ENCODE measurements at places on chromosomes 3 and 15. TPM values are rescaled to one million over a fixed set of nuclear protein-coding genes. Genes with fewer than 3 reads are reported as not detected.

Gene TMEM45A
- not detected for polyA plus RNA-seq

Gene ANKRD63
- polyA plus RNA-seq: not detected

Gene GJD2
- not detected for polyA plus RNA-seq

Gene GPR27
- 1.8 TPM for polyA plus RNA-seq

DNA sequence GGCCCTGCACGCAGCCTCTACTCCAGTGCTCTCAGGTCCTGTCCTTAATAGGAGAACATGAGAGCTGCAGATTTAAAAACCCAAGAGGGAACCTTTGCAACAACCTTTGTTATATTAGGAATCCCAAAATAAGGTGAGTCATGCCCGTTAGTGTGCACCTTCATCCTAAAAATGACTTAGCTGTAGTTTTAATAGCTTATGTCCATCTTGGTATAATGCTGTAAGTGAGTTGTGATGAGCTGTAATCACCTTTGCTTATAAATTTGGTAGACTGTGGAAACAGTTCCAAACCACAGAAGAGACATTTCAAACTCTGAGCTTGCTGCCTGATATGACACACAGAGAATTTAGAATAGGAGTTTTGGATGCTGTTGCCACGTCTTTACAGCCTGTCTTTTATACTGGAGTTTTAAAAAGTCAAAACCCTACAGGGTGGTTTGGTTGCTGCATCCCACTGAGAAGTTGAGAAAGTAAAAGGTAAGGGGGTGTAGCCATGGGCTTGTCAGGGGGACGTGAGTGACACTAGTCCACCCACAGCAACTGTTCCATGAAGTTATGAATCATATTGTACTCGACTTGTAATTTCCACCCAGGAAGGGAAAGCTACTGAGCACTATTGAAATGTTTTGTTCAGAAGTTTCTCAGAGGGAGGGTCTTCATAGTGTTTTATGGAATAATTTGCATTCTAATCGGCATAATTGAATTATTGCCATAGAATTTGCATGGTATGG lies 27.4 kb upstream of the CD47 start:
- no peak for DNase-seq
- no peak overlapping the region for H3K4me3 ChIP-seq
- H3K36me3 ChIP-seq: no peaks in the 10 kb centered on the region
- peaks cover 10% of the 10 kb centered on the region for H3K4me1 ChIP-seq

- H3K36me3 ChIP-seq: no peaks in the 10 kb centered on the region
- no peak overlapping the region for H3K4me3 ChIP-seq
- H3K27ac ChIP-seq: no peak overlapping the region
- no peak for DNase-seq
Measured at GRCh38 chr3:117074826-117075225, 365.2 kb downstream of the TUSC7 start.

DNA sequence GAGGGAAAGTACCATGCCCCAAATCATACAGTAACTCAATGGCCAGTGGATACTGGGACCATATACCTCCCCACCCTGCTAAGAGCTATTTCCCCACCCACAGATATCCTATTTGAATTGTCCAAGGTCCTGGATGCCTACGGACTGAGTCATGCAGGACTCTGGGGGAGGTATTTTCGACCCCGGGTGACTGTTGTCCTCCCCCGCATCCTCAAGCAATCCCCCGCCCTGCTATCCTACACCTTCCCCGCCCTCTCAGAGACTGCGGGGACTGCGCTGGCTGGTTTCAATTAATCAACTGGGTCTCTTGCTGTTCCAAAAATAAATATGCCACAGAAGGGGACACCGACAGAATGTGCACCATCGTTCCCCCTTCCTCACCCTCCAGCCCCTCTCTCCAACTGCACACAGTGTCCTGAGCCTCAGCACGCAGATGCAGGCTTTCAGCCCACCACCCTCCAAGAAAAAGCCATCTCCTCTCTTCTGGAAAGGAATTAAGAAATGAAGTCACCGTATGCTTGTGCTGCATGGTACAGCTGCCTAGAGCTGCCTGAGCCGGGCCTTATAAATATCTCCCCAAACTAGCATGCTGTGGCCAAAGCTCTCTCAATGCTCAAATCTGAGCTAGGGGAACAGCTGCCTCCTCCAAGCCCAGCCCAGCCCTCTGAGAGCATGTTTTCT lies 8.1 kb downstream of the CAV3 start:
- no peak overlapping the region for H3K4me3 ChIP-seq
- H3K27me3 ChIP-seq: no peaks in the 10 kb centered on the region
- no peak overlapping the region for H3K27ac ChIP-seq
- H3K36me3 ChIP-seq: no peaks in the 10 kb centered on the region
- H3K4me1 ChIP-seq: no peaks in the 10 kb centered on the region

DNA sequence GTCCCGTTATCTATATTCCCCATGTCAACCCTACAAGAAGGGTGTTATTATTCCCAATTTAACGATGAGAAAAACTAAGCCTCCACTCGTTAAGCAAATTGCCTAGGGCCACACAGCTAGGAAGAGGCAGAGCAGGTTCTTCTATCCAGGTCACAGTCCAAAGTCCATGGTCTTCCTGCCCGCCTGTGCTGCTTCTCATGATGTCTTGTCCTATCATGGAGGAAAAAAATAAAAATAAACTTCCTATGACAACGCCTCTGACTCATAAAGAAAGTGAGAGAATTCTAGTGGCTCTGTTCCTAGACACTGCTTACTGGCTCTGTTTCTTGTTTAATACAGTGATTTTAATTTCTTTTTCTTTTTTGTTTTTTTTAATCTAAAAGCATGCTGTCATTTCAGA lies 9.7 kb downstream of the COL8A1 start:
- DNase-seq: no peak
- no peak overlapping the region for H3K27ac ChIP-seq
- no peaks in the 10 kb centered on the region for H3K36me3 ChIP-seq

GRCh38 chr3:90068783-90069182 lies 961.4 kb downstream of the EPHA3 start:
- no peak overlapping the region for H3K27ac ChIP-seq
- H3K27me3 ChIP-seq: no peaks in the 10 kb centered on the region
- no peak overlapping the region for H3K4me3 ChIP-seq

DNA sequence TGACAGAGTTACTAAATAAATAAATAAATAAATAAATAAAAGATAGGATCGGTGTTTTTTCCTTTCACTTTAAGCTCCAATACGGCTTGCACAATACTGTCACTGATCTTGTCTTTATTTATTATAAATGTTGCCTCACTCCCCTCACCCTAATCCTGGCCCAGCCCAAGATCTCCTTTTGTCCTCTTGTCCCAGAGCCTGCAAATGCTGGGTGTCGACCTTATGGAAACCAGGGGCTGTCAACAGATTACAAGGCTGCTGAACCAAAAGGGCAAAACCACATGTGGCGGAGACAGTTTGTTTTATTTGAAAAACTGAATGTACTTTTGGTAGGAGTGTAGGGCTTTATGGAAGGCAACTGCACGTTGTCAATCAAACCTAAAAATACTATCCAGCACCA lies 75.9 kb downstream of the RFTN1 start:
- no peaks in the 10 kb centered on the region for H3K27me3 ChIP-seq
- H3K4me3 ChIP-seq: no peak overlapping the region
- H3K36me3 ChIP-seq: peaks cover 4% of the 10 kb centered on the region
- no peak overlapping the region for H3K27ac ChIP-seq
- no peaks in the 10 kb centered on the region for H3K4me1 ChIP-seq

GRCh38 chr15:50641318-50641717 lies 45.3 kb downstream of the TRPM7 start:
- H3K4me1 ChIP-seq: peaks cover 8% of the 10 kb centered on the region
- DNase-seq: no peak
- H3K4me3 ChIP-seq: no peak overlapping the region
- H3K27ac ChIP-seq: no peak overlapping the region
- peaks cover 28% of the 10 kb centered on the region for H3K36me3 ChIP-seq
- no peaks in the 10 kb centered on the region for H3K27me3 ChIP-seq

DNA sequence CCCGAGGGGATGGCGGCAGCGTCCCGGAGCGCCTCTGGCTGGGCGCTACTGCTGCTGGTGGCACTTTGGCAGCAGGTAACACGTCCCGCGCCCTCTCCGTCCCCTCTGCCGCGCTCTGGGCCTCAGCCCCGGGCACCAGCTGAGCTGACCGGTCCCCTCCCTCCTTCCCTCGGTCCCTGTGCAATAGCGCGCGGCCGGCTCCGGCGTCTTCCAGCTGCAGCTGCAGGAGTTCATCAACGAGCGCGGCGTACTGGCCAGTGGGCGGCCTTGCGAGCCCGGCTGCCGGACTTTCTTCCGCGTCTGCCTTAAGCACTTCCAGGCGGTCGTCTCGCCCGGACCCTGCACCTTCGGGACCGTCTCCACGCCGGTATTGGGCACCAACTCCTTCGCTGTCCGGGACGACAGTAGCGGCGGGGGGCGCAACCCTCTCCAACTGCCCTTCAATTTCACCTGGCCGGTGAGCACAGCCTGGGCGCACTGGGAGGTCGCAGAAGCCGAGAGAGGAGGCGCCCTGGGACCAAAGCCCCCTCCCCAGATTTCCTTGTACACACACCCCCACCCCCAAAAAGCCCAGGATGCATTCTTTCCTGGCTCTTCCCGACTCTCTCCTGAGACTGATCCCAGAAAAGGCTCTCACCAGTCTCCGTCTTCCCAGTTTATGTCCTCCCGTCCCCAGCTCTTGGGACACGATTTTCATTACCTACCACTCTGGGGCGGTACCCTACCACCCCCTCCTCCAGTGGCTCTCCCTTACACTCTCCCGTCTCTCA lies 705 bp downstream of the DLL4 start:
- no peaks in the 10 kb centered on the region for H3K36me3 ChIP-seq
- peaks cover 48% of the 10 kb centered on the region for H3K27me3 ChIP-seq
- H3K4me1 ChIP-seq: peaks cover 37% of the 10 kb centered on the region

DNA sequence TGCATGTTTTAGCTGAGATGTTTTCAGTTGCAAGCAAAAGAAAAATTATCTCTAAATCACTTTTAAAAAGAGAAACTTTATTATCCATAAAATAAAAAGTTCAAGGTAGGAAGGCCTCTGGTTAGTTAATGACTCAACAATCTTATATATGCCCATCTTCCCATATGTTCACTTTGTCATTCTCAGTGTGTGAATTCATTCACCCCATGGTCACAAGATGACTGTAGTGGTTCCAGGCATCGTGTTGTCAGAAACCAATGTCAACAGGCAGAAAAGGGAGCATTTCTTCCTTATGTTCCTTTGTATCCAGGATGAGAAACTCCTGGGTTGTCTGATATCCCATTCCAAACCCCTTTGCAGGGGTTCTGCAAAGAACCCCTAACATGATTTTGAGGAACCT lies 119.9 kb upstream of the RAP2B start:
- no peaks in the 10 kb centered on the region for H3K36me3 ChIP-seq
- H3K27ac ChIP-seq: no peak overlapping the region
- no peaks in the 10 kb centered on the region for H3K27me3 ChIP-seq
- H3K4me3 ChIP-seq: no peak overlapping the region
- no peak for DNase-seq

DNA sequence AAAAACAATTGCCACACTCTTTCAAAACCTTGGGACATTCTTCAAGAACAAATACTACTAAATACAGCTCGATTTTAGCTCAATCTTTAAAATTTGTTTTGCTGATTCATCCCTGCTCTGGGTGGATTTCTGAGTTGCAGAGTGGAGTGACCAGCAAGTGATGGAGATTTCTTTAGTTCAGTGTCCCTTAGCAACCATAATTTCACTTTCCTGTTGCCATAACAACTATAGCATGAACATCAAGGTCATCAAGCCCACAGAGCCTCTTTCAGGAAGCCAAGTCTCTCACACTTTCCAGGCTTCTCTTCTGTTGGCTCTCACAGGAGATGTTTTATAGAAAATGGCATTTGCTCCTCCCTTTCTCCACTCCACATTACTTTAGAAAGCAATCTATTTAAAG lies 597.2 kb upstream of the ADAMTS9 start:
- no peak for DNase-seq
- no peaks in the 10 kb centered on the region for H3K27me3 ChIP-seq
- H3K4me1 ChIP-seq: no peaks in the 10 kb centered on the region

DNA sequence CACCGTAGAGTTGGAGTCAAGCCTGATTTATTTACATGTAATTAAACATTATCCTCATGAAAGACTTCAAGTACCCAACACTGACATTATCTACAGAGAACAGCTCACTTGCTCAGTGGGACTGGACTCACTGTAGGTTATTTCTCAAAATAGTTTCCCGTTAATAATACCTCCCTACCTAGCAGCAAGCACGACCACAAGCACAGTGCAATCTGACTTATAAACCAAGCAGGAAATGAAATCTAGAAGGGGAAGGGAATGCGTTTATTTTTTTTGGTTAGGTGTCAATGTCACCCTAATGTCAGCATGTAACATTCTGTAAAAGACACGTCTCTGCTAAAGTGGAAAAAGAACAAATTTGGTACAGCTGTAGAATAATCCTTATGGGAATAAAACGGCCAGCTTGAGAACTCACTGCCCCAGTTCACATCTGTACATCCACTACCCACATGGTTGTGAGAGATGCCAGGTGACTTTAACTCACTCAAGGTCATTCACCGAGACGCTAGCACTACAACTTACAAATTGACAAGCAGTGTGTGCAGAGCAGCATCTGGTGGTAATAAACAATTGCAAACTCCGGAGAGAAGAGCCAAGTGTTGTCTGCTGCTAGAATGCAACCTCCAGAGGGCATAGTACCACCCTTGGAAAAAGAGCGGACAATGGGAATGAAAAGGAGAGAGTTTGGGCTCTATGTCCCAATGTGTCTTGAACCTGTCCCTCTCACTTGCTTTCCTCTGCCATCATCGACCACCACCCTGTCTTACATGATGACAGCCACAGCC lies 242.5 kb downstream of the CADPS start:
- no peak for DNase-seq
- H3K4me3 ChIP-seq: no peak overlapping the region
- no peaks in the 10 kb centered on the region for H3K27me3 ChIP-seq
- no peak overlapping the region for H3K27ac ChIP-seq
- H3K36me3 ChIP-seq: no peaks in the 10 kb centered on the region
- H3K4me1 ChIP-seq: no peaks in the 10 kb centered on the region

GRCh38 chr15:87672309-87673288 lies 583.9 kb downstream of the NTRK3 start:
- H3K27me3 ChIP-seq: no peaks in the 10 kb centered on the region
- H3K4me3 ChIP-seq: no peak overlapping the region
- no peak overlapping the region for H3K27ac ChIP-seq
- no peaks in the 10 kb centered on the region for H3K36me3 ChIP-seq
- DNase-seq: no peak
- no peaks in the 10 kb centered on the region for H3K4me1 ChIP-seq

DNA sequence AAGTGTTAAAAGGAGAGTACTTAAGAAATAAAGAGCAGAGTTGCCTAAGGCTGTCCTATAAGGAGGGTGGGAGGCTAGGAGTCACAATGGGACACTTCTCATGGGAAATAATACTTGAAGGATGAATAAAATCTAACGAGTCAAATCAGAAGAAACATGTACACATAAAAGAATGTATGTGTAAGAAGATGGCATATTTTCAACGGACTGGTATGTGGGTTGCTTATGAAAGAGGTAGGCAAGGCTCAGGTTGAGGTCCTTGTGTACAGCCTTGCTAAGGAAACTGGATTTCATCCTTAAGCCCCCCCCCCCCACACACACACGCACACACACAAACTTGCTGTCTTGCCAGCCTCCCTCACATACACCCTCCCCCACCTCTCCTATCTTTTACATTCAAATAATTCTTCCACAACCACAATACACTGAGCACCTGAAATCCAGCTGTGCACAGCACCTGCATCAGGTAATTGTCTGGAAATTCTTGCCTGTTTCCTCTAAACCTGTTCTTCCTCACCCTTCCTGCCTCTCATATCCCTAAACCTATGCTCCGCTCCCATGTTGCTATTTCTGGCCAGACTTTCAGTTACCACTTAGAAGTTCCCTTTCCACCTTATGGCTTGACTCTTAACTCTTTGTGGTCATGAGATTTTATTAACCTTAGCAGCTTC lies 79.2 kb downstream of the FMN1 start:
- H3K27ac ChIP-seq: no peak overlapping the region
- H3K36me3 ChIP-seq: no peaks in the 10 kb centered on the region
- no peak for DNase-seq
- no peaks in the 10 kb centered on the region for H3K27me3 ChIP-seq

Data from CD8-positive, alpha-beta memory T cell (primary cell).